CD4-positive, alpha-beta T cell treated with Interleukin-6 at 100 ng/mL for 8 hours (primary cell): ENCODE measurements at places on chromosomes 2 and 18.

GRCh38 chr2:241984271-241984655, 114.7 kb downstream of the RTP5 start:
- no peak for DNase-seq

DNA sequence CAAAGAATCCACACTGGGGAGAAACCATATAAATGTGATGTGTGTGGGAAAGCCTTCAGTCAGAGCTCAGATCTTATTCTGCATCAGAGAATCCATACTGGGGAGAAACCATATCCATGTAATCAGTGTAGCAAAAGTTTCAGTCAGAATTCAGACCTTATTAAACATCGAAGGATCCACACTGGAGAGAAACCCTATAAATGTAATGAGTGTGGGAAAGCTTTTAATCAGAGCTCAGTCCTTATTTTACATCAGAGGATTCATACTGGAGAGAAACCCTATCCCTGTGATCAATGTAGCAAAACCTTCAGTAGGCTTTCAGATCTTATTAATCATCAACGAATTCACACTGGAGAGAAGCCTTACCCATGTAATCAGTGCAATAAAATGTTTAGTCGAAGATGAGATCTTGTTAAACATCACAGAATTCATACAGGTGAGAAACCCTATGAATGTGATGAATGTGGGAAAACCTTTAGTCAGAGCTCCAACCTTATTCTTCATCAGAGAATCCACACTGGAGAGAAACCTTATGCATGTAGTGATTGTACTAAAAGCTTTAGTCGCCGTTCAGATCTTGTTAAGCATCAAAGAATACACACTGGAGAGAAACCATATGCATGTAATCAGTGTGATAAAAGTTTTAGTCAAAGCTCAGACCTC, 16.7 kb upstream of the ZSCAN30 start:
- no peak for DNase-seq

GRCh38 chr18:58103339-58103985, 59.4 kb downstream of the NEDD4L start:
- no peak for DNase-seq

DNA sequence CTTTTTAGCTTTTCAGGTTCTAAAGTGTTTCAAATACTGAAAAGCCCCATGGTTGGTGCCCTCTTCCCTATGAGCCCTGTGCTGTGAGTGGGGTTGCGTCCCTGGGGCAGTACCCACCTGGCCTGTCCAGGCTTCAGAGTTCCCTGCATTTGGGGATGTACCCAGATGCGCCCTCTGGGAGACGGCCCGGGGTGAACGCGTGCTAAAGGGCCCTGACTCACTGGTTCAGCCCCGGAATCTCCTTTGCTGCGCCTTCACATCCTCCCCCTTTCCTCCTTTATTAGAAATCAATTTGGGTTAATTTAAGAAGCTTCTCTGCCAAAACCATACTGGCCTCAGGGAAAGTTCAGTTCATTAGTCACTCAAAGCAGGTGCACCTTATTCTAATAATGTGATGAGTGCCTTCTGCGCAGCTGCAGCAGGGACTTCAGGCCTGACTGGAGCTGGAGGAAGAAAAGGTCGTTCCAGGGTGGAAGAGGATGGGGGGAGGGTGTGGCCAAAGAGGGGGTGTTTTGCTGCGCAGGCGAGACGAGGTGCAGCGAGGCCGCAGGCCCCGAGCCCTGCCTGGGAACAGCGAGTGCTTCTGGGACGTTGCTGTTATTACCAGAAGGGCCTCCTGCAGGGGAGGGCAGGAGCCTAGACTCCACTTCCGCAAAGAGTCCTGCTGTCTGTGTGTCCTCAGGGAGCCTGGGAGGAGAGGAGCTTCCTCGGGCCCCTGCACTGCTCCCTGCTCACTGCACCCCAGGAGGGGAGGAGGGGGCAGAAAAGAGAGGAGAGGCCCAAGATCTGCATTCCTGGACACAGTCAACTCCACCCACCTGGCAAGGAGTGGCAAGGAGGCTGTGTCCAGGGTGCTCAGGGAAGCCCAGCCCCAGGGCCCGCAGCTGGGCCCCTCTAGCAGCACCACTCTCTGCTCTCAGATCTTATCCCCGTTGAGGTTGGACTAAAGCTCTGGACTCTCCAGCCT, 223.2 kb upstream of the PXDN start:
- DNase-seq = no peak

DNA sequence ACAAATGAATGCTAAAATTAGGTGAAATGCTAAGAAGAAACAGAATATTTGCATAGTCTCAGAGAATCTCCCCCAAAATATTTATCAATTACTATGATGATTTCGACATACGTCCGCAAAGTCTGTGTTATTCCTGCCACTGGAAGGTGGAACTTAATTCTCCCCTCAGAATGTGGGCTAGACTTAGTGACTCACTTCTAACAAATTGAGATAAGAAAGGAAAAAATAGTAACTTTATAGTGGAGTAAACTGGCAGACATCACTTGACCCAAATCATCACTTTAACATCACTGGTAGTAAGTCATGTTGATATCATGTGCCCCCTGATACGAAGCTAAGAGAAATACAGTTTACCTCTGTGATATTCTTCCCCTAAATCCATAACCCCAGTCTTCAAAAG, 23.5 kb downstream of the HADHB start:
- DNase-seq = no peak

- DNase-seq = no peak
Measured at GRCh38 chr18:21047126-21047525, 64.5 kb downstream of the ROCK1 start.

DNA sequence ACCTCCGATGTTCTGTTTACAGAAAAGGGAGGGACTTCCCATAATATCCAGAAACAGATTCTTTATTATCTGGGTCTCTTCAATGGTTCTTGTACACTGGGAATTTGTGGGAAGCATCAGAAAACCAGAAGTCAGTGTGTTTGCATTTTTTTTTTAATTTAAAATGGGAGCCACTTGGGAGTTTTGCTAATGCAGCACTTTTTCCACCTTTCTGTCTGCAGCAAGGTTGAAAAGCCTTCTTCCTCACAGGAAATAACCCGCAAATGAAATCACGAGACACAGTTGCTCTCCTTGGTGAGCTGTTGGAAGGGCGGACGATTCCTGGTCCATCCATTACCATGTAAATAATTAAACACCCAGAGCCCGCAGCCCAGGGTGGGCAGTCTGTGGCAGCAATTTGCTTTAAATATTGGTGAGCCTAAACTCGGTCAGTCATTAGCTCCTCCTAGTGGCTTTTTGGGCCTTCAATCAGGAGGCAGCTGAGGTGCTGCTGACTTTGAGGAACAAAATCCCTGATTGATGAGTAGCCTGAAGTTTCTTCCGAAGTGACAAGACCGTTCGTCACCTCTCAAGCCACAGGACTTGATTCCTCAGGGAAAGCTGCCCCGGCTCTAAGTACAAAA, 471.5 kb downstream of the EPHA4 start:
- no peak for DNase-seq

GRCh38 chr2:45373534-45373933, 237.5 kb downstream of the SRBD1 start:
- no peak for DNase-seq

DNA sequence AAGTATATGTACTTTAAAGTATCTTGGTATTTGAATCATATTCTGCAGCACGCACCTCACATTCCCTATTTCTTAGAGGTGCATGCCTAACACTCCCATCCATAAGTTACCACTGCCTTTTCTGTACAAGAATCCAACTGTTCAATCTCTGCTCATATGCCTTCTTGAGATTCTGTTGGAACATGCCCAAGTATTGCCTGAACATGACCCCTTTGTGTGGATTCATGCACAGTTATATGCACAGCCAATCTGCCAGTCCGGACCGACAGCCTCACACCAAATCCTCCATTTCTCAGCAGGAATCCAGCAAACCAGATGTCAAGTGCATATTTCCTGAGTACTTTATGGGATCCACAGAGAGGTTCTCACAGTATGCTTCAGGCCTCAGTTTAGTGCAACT, 222.0 kb downstream of the TMEM182 start:
- DNase-seq = no peak

DNA sequence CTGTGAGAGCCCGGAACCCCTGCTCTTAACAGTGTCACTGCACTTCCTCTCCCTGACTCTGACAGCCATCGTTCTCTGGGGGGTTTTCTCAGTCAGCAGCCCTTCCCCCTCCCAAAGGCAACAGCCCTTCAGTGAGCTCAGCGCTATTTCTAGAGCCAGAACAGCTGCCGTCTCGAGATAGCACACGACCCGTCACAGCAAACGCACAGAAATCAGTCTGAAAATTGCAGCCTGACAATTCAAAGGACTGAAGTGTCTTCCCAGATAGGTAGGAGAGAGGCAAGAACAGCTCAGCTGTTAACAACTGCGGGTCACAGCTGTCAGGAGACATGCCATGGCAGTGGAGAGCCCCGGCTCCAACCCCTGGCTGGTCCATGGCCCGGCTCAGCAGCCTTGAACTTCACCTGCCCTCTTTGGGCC, 45.4 kb downstream of the ST8SIA5 start:
- DNase-seq = no peak

DNA sequence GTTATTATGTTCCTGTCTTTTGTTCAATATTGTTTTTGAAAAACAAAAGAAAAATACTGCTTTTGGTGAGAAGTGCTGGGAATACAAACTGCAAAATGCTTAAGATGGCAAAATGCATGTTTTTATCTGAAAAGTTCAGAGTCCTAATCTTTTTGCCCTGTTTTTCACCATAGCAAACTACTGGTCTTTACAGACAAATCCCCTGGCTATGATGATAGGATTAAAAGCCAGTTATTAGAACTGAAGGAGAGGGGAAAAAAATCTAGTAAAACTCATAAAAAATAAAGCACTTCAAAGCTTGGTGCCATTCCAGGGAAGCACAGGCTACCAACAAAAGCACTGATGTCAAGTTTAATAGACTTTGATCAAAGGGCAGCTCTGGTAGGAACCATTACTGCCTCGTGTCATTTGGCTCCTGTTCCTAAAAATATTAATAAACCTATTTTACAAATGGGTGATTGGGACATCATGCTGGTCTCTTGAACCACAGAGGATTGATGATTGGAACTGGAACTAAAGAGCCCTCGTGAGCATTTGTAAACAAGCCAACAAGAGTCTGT, 194.7 kb downstream of the RAB3GAP1 start:
- DNase-seq = no peak

DNA sequence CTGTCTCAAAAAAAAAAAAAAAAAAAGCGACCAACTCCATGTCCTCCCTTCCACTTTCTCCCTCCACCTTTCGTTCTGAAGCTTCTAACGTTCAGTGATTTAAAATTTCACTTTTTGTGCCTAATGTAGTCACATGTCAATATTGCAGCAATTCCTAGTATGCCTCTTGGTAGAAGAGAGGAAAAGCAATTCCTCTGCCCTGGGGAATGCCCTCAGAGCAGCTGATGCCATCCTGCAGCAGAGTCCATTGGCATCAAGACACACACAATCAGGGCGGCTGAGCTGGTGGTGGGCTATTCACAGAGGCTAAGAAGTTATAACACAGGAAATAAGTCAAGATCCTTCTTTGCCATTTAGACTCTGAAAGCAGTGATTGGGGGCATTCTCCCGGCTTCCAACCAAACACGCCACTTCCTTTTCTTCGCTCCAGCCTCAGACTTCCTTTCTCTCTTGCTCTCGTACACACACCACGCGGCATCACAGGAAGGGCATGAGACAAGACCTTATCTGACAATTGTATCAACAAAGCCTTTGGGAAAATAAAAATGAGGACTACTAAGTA, 71.9 kb downstream of the MOGAT1 start:
- DNase-seq = no peak

GRCh38 chr2:170813611-170814532, 2.8 kb upstream of the GAD1 start:
- no peak for DNase-seq

- no peak for DNase-seq
Measured at GRCh38 chr2:229856413-229856812, 65.4 kb downstream of the TRIP12 start.

GRCh38 chr2:21155365-21156136, 31.8 kb downstream of the TDRD15 start:
- no peak for DNase-seq

DNA sequence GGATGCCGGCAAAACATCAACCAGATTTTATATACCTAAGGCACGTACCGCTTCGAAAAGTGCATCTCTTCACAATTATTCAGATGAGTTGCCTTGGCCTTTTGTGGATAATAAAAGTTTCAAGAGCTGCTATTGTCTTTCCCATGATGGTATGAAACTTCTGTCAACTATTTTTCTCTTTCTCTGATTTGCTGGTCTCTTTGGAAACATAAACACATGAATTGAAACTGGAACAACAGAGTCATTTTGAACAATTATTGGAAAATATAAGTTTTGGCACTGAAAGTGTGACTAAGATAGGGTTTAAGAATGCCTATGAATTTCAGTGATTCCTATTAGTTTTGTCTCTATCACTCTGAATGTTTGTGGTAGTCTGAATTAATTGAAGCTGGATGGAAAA, 109.9 kb downstream of the DPP4 start:
- no peak for DNase-seq

DNA sequence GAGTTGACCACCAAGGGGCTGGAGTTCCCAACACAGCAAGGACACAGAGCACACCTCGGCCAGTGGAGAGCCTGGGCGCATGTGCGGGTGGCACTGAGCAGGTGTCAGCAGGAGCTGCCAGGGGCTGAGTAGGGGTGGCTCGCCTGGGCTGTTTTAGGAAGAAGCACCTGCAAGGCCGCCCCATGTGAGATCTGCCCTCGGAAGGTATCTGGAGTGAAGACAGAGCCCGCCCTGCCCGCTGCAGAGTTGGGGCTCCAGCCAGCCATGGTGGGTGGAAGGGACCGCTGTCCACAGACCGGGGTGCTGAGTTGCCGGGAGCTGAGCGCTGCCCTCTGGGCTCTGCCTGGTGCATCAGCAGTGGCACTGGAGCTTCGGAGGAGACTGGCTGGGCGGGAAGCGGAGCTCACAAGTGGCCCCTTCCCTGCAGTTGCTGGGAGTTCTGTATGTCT, 35.2 kb downstream of the MTERF4 start:
- no peak for DNase-seq

DNA sequence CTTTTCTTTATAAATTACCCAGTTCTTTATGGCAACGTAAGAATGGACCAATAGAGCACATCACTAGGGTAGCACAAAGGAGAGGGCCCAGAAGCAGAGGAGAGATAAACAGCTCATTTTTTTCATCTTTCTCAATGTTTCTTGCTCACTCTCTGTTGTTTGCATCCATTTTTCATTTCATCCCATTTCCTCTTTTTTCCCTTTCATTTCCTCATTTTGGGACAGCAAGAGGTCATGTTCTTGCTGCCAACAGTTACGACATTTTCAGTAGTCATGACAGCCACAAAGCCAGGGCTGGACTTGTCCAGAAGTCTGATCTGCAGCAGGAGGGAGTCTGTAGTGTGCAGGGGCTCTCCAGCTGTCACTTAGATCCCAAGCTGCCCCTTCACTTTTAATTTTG, 52.7 kb upstream of the CYP1B1 start:
- DNase-seq = no peak

- DNase-seq = peak; percentile 71
Measured at GRCh38 chr18:11947214-11948191, 33.8 kb upstream of the IMPA2 start.
